ENCODE measurements at places on chromosomes 12 and 14.

DNA sequence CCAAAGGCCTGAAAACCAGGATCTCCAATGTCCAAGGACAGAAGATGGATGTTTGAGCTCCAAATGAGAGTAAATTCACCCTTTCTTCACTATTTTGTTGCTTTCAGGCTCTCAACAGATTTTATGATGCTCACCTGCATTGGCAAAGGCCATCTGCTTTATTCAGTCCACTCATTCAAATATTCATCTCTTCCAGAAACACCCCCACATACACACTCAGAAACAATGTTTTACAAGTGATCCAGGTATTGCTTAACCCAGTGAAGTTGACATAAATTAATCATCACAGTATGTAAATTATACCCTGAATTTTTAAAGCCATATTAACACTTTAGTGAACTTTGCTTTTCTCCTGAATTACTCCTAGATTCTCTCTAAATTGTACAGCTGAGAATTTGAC is 63.3 kb downstream of the DUSP6 start:
- DNase-seq: no peak

GRCh38 chr14:23102801-23103200 is 2.0 kb downstream of the CIROP start:
- DNase-seq: no peak

DNA sequence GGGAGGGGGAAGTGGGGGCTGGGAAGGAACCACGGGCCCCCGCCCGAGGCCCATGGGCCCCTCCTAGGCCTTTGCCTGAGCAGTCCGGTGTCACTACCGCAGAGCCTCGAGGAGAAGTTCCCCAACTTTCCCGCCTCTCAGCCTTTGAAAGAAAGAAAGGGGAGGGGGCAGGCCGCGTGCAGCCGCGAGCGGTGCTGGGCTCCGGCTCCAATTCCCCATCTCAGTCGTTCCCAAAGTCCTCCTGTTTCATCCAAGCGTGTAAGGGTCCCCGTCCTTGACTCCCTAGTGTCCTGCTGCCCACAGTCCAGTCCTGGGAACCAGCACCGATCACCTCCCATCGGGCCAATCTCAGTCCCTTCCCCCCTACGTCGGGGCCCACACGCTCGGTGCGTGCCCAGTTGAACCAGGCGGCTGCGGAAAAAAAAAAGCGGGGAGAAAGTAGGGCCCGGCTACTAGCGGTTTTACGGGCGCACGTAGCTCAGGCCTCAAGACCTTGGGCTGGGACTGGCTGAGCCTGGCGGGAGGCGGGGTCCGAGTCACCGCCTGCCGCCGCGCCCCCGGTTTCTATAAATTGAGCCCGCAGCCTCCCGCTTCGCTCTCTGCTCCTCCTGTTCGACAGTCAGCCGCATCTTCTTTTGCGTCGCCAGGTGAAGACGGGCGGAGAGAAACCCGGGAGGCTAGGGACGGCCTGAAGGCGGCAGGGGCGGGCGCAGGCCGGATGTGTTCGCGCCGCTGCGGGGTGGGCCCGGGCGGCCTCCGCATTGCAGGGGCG is at the start of gene GAPDH:
Gene GAPDH (plus strand): TSS at position 595 of the 772 bp plus-strand sequence. CDS start 316 bp downstream, outside the sequence.
- peak; percentile 96 for DNase-seq

DNA sequence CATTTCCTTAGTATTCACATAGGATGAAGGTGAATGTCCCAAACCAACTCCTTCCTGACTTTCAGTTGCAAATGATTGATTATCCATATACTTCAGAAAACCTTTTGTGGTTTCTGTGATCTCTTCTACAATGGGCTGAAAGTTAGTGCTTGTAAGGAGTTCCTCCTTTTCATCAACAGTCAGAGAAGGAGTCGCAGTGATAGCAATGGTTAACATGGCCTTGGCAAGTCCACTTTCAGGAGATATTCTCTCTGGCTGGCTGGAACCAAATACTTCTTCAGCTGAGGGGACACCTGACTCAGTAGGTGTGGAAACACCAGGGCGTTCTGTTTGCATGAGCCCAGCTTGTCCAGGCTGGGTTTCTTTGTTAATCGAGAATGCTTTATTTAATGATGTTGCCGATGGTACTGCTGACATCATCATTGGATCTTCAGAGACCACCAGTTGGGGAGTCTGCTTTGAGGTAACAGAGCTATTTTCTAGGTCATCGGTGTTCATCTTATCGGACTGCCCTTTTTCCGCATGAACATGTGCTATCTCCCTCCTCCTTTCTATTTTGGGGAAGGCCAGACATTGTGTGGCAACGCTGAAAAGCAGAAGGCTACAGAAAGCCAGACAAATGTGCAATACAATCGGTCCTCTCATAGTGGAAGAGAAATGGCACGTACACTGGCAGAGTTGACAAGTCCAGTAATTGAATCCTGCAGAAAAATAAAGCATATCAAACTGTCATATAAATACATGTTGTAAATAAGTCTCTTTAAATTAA is 13.1 kb downstream of the ARMH4 start:
- no peak for DNase-seq

DNA sequence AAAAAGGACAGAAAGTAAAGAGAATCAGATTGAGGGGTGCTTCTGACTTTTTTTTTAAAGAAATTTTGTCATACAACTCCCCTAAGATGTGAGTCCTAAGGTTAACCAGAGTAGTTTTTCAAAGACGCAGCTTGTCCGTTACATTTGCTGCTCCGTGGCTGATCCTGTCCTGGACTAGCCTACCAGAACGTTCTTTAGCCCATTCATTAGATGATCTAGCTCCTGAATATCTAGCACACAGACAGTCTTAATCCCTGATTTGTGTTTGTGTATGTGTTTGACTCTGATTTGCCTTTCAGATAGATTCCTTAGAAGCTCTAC is 60.3 kb downstream of the SAMD4A start:
- no peak for DNase-seq

GRCh38 chr12:2884810-2885209 is 5.9 kb upstream of the TULP3 start:
- DNase-seq: no peak

DNA sequence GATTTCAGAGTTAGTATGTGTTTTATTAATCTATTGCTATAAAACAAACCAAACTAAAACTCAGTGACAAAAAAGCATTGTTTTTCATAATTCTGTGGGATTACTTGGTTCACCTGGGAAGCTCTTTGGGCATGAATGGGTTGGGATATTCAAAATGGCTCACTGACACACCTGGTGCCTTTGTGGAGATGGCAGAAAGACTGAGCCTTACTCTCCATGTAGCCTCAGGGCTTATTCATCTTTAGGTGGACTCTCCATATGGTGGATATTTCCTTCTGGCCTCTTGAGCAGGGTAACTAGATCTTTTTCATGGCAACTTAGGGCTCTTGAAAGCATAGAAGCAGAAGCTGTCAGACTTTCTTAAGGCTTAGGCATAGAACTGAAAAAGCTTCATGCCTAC is 1102.8 kb upstream of the SEL1L start:
- no peak for DNase-seq

DNA sequence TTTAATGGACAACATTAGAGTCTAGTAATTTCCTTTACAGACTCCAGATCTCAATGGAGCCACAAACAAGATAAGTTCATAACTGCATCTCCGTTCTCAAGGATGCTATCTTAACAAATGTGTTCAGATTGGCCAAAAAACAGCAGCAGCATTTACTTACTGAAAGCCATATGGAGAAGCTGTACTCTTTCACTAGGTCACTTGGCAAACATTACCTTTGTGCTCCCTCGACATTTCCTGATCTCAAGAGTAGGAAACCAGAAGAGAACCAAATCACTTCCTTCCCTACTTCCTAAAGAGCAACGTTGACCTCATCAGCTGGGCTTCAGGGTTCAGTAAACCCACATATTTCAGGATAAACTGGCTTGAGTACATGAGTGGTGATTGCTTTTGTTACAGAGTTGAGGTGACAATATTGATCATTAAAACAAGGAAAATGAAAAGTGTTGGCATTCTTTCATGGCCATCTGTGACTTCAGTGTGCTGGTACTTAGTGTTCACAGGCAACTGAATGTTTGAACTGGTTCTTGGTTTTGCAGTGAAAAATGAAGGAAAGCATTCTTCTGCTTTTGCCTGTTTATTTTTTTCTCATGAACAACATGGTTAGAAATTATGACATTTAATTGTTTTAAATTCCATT is 449.6 kb downstream of the TMEM117 start:
- DNase-seq: no peak

DNA sequence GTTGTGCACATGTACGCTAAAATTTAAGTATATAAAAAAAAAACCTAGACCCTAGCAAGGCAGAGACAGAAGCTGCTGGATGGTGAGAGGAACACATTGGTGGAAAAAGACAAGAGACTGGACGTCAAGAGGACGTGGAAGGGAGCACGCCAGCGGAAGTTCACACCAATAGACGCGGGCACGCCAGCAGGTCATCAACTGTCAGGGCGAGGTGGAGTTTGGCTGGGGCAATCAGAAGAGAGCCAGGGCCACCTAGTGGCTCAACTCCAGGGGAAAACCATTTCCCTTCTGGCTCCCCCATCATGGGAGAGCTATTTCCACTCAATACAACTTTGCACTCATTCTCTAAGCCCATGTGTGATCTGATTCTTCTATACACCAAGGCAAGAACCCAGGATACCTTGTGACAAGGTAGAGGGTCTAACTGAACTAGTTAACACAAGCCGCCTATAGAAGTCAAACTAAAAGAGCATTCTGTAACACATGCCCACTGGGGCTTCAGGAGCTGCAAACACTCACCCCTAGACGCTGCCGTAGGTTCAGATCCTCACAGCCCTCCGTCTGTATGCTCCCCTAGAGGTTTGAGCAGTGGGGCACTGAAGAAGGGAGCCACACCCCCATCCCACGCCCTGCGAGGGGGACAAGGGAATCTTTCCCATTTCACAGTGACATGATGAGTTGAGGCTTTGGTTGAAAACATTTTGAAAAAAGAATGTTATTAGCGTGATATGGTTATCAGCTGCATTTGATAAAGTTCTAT is 702.7 kb downstream of the TMTC2 start:
- peak; percentile 37 for DNase-seq

- DNase-seq: peak; percentile 84
Measured at GRCh38 chr14:64762044-64763034, 58.1 kb downstream of the PLEKHG3 start.

- peak; percentile 87 for DNase-seq
Measured at GRCh38 chr12:66169221-66170170, at the start of gene TMBIM4. Gene TMBIM4 (minus strand): TSS chr12:66169996. CDS start chr12:66169951, 45 bp downstream.

- DNase-seq: no peak
Measured at GRCh38 chr14:79544698-79545070, 666.6 kb downstream of the DIO2 start.

- DNase-seq: no peak
Measured at GRCh38 chr14:59275668-59276067, 87.2 kb downstream of the DAAM1 start.

GRCh38 chr14:104444159-104445030 is 135.2 kb upstream of the C14orf180 start:
- no peak for DNase-seq

GRCh38 chr12:41537522-41537921 is 349.4 kb downstream of the PDZRN4 start:
- no peak for DNase-seq

- DNase-seq: peak; percentile 46
Measured at GRCh38 chr12:6688543-6688998, 604 bp downstream of the ZNF384 start.

DNA sequence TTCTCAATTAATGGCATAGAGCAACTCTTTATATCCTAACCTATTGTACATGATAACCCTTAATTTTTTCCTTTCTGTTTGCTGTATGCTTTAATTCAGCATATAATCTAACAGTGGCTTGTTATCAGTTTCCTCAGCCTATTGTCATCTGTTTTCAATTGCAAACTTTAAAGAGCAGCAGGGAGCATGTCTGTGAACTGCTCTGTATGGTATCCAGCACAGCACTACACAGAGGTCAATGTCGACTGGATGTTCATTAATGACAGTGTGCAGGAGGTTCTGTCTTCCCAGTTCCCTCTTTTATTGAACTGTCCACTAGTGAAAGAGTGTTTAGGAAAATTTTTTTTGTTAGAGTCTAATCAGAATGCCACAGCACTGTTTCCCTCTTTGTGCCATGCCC is 609.1 kb downstream of the SOX5 start:
- no peak for DNase-seq

DNA sequence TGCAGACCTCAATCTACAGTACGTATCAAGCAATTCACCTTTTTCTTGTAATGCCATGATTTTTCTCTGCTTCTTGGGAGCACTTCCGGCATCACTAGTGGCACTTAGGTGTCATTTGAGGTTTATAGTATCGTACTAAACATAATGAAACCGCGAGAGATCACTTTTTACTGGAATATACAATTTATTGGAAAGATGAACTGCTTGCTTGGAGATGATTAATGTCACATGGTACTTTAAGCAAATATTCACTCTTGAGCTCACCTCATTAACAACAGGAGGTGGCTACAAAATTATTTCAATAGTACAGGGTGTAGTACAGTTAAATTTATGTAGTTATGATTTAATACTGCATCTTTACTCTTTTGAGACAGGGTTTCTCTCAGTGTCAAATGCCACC is 11.5 kb downstream of the FUT8 start:
- DNase-seq: no peak

GRCh38 chr12:15662303-15662980 is 126.7 kb downstream of the EPS8 start:
- DNase-seq: no peak

DNA sequence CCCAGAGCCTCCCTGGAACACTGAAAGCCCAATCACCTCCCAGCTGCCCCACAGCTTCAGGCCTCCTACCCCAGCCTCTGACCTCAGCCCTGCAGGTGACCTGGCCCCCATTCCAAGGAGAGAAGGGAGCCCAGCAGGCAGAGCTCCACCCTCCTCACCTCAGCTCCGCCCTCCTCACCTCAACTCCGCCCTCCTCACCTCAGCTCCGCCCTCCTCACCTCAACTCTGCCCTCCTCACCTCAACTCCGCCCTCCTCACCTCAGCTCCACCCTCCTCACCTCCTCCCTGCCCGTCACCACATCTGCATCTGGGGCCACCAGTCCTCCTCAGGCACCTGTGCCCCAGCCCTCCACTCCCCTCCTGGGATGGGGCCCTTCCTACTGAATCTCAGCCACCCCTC is 112.2 kb upstream of the SFSWAP start:
- DNase-seq: no peak

Measured in adrenal gland (tissue), 19 donors.